ENCODE measurements at places on chromosomes 3 and 15.

GRCh38 chr3:100254168-100254777, 6.5 kb upstream of the TBC1D23 start:
- DNase-seq: peak; percentile 63

- no peak for DNase-seq
Measured at GRCh38 chr3:152121270-152121636, 147.5 kb upstream of the MBNL1 start.

- DNase-seq: no peak
Measured at GRCh38 chr3:172982736-172983364, 158.2 kb downstream of the SPATA16 start.

DNA sequence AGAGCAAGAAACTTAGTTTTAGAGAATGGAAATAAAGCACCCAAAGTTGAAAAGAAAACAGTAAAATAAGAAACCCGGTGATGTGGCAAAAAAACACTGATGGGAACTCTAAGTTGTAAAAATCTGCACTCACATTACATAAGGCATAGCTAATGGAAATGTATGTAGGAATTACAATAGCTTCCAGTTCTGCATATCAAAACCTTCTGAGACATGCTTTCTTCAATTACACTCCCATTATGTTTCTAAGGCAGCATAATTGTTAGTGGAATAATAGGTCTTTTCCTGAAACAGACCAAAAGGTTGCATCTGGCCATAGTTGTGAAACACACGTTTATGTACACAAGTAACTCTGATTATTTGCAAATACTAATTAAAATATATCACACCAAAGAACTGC, 41.4 kb downstream of the SLC30A4 start:
- no peak for DNase-seq

- no peak for DNase-seq
Measured at GRCh38 chr3:139906418-139906817, 28.6 kb upstream of the CLSTN2 start.

GRCh38 chr3:142148044-142148791, 1.1 kb downstream of the TFDP2 start:
- no peak for DNase-seq

DNA sequence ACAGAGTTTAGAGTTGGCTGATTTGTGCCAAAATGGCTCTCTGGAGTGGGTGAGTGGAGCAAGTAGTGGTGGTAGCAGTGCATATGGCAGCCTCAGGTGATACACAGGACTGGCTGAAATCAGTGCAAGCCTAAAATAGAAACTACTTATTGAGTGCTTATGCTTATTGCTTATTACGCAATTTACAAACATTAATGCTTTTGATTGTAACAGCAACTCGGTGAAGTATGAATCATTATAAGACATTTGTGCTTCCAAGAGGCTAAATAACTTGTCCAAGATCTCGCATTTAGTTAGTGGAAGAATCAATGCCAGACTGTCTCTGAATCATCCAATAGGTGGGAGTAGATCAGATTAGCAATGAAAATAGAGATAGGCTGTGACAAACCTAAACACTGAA, 353.8 kb downstream of the NAALADL2 start:
- no peak for DNase-seq
